ENCODE measurements at places on chromosomes 1 and 21.

DNA sequence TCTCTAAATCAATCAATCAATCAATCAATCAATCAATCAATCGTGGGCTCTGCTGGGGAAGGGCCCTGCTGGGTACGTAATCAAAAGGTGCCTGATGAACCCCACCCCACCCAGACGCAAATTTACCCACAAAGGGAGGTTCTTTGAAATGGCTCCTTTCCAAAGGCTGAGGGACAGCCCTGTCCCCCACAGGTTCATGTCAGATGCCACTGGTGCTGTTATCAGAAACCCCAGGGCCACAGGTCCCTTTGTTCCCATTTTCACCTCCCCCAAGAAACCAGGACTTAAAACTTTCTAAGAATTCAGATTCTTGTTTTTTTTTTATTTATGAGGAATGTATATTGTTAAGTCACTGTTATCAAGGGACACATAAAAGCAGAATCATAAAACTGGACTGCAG, 14.2 kb downstream of the CHRNB2 start:
- no peak for DNase-seq

DNA sequence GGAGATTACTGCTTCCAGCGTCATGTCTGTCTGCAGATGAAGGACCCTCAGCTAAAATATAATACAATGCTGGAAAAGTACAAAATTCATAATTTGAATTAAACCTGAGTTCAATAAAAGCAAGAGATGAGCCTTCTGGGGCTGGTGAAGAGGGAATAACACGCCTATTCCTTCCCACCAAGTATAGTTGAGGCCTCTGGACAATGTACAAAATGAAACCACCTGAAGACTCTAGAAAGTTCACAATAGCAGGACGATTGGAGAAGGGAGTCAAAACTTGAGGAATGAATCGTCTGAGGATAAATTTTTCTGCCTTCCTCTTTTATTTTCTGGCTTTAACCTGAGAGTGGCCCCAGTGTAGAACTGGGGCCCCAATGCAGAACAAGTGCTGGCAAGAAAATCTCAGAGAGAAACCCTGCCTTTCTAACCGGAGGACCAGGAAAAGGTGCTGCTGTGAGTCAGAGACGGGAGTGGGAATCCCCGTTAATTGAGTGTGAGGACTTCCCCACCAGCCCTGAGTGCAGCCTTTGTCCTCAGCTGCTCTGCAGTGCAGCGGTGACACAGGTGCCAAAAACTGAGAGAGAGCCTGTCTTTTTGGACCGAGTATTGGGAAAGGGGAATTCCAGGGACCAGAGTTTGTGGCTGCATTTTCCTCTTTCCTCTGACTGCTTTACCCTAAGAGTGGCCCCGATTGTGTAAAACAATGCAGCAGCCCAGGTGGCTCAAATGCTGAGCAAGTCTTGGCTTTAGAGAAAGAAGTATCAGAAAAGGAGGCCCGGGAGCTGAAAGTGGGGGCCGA, 264.9 kb downstream of the DYRK1A start:
- DNase-seq: no peak

- DNase-seq: peak; percentile 91
Observed at GRCh38 chr1:163656095-163656759, 334.5 kb downstream of the NUF2 start.

DNA sequence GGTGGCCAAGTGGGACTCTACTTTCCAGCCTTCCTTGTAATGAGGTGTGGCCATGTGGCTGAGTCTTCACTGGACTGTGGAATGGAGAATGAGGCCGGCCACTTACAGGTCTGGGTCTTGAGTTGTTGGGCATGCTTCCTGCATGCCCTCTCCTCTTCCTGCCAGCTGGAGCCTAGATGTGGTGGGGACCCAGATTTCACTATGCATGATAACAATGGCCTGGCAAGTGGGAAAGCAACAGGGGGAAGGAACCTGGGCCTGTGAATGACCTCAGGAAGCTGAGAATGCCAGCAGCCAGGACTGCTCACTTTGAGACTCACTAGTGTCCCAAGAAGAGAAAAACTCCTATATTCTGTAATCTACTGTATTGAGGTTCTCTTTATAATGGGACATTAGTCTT, 8.5 kb upstream of the SLC26A9 start:
- DNase-seq: no peak

GRCh38 chr1:239757716-239758115, 334.0 kb upstream of the FMN2 start:
- DNase-seq: no peak

GRCh38 chr1:16257968-16258367, 21.0 kb upstream of the CPLANE2 start:
- DNase-seq: no peak

- no peak for DNase-seq
Observed at GRCh38 chr1:226634611-226635246, 86.2 kb downstream of the STUM start.

All from NCI-H524 (cell line).